Thoracic aorta (tissue), 2 donors: ENCODE measurements at places on chromosomes 11 and 22.

- no peak for DNase-seq
Observed at GRCh38 chr11:11359611-11360010, 6.6 kb upstream of the CSNK2A3 start.

GRCh38 chr11:69834811-69835800 lies 15.9 kb upstream of the FGF3 start:
- DNase-seq = no peak

- DNase-seq = no peak
Observed at GRCh38 chr11:122809866-122810265, 28.4 kb upstream of the CRTAM start.

- DNase-seq = no peak
Observed at GRCh38 chr11:124518989-124519451, 24.4 kb downstream of the OR8B12 start.

GRCh38 chr22:46087816-46088277 lies 62.5 kb upstream of the PPARA start:
- DNase-seq = peak; percentile 66

DNA sequence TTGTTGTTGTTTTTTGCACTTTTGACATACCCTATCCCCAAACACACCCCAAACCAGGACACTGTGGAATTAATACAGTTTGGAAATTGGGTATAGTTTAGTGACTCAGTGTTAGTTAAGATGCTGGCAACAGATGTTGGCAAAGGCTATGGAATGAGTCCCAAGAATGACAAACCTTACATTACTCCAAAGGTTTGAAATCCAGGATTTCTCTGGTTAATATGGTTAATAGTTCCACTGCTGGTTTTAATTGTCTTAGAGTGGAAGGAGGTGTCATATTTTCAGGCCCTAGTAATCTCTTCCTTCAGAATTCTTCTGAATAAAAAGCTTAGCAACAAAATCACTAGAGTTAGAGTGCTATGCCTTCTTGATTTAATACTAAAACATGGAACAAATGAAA lies 775 bp downstream of the LPXN start:
- no peak for DNase-seq

DNA sequence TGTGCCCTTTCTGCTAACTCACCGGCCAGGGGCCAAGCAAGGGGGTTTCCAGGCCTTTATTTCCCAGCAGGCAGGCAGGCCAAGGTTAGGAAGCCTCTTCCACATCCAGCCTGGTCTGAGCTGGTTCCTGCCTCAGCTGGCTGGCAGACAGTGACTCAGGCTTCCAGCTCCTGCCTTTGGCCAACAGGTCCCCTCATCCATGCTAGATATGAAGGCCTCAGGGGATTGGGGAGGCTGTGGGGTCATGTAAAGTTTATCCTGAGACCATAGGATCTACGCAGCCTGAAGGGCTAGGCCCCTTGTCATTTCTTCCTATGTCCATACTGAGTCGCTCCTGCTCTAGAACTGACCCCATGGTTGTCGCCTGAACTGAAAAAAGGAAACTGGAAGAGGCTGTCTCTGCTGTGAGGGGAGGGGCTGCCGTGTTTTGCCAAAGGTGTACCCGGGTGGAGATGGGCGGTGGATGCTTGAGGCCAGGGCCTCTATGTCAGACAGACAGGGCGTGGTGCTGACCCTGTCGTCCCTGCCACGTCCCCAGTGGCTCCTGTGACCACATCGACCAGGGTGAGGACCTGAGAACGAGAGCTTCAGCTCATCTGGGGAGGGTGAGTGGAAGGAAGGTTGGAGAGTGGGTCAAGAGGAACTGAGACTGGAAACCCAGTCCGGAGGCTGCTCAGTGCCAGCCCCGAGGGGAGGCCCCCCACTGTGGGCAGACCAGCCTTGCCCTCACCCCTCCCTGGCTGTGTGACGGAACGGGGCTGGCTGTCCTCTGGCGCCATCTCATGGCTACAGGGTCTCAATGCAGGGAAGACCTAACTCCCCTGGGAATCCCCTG lies 17.0 kb downstream of the P2RY6 start:
- no peak for DNase-seq

DNA sequence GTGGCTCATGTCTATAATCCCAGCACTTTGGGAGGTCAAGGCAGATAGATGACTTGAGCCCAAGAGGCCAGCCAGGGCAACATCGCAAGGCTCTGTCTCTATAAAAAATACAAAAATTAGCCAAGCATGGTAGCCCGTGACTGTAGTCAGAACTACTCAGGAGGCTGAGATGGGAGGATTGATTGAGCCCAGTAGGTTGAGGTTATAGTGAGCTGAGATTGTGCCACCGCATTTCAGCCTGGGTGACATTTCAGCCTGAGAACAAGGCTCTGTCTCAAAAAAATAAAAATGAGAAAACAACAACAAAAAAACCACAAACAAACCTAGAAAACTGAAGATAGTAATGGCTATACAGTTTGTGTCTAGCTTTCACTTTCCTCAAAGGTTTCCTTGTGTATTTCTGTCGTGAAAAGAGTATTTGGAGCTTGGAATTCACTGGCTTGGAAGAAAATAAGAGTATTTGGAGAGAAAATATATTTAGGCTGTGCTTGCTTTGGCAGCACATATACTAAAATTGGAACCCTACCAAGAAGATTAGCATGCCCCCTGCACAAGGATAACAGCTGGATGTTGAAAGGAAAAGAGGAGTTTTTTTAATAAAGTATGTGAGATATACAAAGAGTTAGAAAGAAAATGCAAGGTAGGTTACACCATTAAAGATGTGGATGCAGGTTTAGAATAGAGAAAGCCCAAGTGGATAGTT lies 3.9 kb upstream of the BIRC3 start:
- no peak for DNase-seq

DNA sequence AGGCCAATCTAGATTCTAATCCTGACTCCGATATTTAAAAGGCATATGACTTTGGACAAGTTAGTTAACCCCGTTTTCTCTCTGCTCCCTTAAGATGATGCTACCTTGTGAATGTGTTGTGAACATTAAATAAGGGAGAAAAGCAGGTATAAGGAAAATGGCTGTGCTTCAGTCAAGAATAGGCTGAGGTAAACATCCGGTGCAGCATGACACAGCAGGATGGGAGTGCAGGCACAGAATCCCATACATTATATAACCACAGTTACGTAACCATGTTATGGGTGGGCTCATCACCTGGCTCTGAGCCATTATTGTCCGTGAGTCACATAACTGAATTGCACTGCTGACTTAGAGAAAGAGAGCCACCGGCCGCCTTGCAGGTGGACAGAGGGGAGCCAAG lies 382.2 kb upstream of the ANO5 start:
- DNase-seq = no peak

GRCh38 chr11:111285189-111286091 lies 12.9 kb upstream of the POU2AF3 start:
- no peak for DNase-seq

GRCh38 chr11:117271208-117271607 lies 19.9 kb upstream of the BACE1-AS start:
- no peak for DNase-seq
